ENCODE measurements at places on chromosomes 6 and 20.

- peak overlapping the region; percentile 86 for H3K4me3 ChIP-seq
- DNase-seq: peak; percentile 72
- peaks cover 39% of the 10 kb centered on the region for H3K4me1 ChIP-seq
- H3K27me3 ChIP-seq: no peaks in the 10 kb centered on the region
These were observed 40.1 kb downstream of the OR2B2 start for GRCh38 chr6:27871924-27872638.

- no peaks in the 10 kb centered on the region for H3K27me3 ChIP-seq
- H3K4me3 ChIP-seq: peak within 1 kb of the TSS; percentile 60
- no peaks in the 10 kb centered on the region for H3K36me3 ChIP-seq
- H3K27ac ChIP-seq: peak within 1 kb of the TSS; percentile 72
These were observed at the start of gene SNPH for GRCh38 chr20:1266167-1266973. SNPH (plus strand) TSS chr20:1266294; CDS start chr20:1296240, 29,946 bp downstream.

DNA sequence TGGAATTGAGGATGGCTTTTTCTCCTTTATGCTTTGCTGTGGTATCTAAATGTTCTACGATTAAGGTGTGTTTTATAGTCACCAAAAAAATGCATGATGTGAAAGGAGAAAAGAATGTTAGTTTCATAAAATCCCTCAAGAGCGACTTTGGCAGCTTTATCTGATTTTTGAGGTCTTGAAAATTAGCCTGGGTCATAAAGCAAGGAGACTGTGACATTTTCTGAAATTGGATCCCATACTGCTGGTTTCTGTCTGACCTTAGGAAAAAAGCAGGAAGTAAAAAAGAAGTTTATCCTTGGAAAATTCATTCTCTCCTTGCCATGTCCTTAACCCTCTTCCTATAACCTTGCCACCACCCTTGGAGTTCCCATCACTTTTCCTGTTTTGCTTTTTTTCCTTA lies 525.3 kb downstream of the CD83 start:
- DNase-seq: no peak
- H3K27me3 ChIP-seq: no peaks in the 10 kb centered on the region
- no peak overlapping the region for H3K27ac ChIP-seq

GRCh38 chr20:53074811-53075314 lies 102.7 kb downstream of the TSHZ2 start:
- H3K36me3 ChIP-seq: no peaks in the 10 kb centered on the region
- peaks cover 7% of the 10 kb centered on the region for H3K4me1 ChIP-seq
- peaks cover 4% of the 10 kb centered on the region for H3K27me3 ChIP-seq
- no peak overlapping the region for H3K27ac ChIP-seq
- H3K4me3 ChIP-seq: no peak overlapping the region

DNA sequence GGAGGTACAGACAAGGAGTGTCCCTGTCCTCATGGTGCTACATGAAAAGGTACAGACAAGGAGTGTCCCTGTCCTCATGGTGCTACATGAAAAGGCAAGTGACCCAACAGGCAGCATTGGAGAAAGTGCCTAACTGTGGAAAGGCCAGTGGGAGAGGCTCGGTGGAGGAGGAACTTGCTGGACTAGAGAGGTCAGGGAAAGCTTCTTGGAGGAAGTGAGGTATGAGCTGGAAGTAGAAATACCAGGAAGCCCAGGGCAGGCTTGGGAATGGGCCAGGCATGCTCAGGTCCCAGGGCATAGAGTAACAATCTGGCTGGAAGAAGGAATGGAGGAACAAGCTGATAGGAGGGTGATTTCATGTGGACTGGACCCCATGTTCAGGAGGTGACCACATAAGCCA lies 59.8 kb upstream of the FNDC1 start:
- no peaks in the 10 kb centered on the region for H3K36me3 ChIP-seq
- H3K27ac ChIP-seq: peak overlapping the region; percentile 80
- no peak overlapping the region for H3K4me3 ChIP-seq
- no peaks in the 10 kb centered on the region for H3K27me3 ChIP-seq

DNA sequence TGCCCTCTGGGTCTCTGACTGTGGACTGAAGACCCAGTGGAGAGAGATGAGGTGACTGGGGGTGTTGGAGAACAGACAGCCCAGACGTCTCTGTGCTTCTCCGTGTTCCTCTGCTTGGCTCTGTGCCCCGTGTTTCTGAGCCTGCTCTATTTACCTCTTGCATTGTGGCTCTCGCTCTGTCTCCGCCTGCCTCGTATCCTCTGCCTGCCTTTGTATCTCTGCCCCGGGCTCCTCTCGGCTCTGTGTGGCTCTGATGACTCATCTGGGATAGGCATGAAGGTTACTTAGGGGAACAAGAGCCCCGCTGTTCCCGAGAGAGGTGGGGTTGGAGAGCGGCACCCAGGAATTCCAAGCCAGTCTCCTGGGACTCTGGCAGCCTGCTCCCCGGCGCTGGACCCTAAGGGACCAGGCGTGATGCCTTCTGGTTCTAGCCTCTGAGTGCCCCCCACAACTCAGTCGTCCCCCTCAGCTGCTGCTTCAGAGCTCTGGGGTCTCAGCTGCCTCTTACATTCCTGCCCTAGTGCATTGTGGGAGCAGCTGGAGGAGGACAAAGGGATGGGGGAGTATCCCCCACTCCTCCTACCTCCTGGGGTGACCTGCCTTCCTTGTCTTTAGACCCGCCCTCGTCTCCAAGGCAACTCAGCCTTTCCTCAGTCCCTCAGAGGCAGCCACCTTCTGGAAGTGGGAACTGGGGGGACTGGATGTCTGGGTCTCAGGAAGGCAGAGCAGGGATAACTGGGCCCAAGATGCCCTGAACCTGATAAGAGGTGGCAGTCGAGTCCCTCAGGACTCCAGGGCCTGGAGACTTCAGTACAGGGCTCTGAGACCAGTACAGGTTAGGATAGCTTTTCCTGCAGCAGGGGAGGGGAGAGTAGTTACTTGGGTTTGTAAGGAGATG lies 1.9 kb downstream of the DDR1 start:
- H3K36me3 ChIP-seq: peaks cover 7% of the 10 kb centered on the region
- peak overlapping the region; percentile 62 for H3K4me3 ChIP-seq
- H3K4me1 ChIP-seq: peaks cover 35% of the 10 kb centered on the region

GRCh38 chr20:3632311-3633004 lies 30.7 kb downstream of the GFRA4 start:
- no peak for DNase-seq
- no peaks in the 10 kb centered on the region for H3K36me3 ChIP-seq
- H3K27me3 ChIP-seq: no peaks in the 10 kb centered on the region
- no peak overlapping the region for H3K4me3 ChIP-seq
- no peak overlapping the region for H3K27ac ChIP-seq

- H3K36me3 ChIP-seq: no peaks in the 10 kb centered on the region
- DNase-seq: no peak
- H3K4me3 ChIP-seq: no peak overlapping the region
- H3K27ac ChIP-seq: no peak overlapping the region
These were observed 278.7 kb upstream of the CITED2 start for GRCh38 chr6:139653111-139653510.

DNA sequence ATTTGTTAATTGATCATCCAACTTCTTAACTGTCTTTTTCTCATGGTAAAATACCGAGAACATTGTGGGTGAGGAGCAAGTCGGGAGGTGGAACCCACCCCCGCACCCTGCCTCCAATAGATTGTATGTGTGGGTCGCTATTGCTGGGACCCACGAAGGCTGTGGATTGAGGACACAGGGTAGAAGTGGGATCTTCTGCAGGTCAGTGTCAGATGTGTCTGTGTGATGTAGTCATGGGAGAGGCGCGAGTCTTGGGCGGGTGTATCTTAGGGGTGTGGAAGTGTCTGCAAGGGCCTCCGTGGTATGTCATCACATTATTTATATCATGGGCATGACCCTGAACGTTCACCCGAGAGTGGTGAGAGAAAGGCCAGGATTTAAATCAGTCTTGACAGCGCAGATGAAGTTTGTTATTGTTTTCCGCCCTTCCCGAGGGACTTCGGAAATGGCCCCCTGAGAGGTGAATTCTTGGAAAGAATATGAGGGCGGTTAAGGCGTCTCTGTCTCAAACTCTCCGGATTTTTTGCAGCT lies 472 bp upstream of the PAQR8 start:
- H3K27me3 ChIP-seq: no peaks in the 10 kb centered on the region
- peak overlapping the region; percentile 57 for H3K4me3 ChIP-seq
- peak; percentile 7 for DNase-seq
- H3K36me3 ChIP-seq: peaks cover 5% of the 10 kb centered on the region
- peak overlapping the region; percentile 81 for H3K27ac ChIP-seq

- H3K4me1 ChIP-seq: peaks cover 38% of the 10 kb centered on the region
- no peak for DNase-seq
- H3K27ac ChIP-seq: no peak overlapping the region
- H3K4me3 ChIP-seq: peak overlapping the region; percentile 14
- H3K36me3 ChIP-seq: no peaks in the 10 kb centered on the region
- H3K27me3 ChIP-seq: peaks cover 66% of the 10 kb centered on the region
These were observed 1.2 kb downstream of the GRM4 start for GRCh38 chr6:34144581-34145160.

- H3K4me3 ChIP-seq: no peak overlapping the region
- no peak overlapping the region for H3K27ac ChIP-seq
- DNase-seq: no peak
- no peaks in the 10 kb centered on the region for H3K27me3 ChIP-seq
These were observed 9.2 kb downstream of the GUCA1B start for GRCh38 chr6:42185597-42185996.

- no peaks in the 10 kb centered on the region for H3K27me3 ChIP-seq
- peak; percentile 75 for DNase-seq
- H3K4me1 ChIP-seq: peaks cover 25% of the 10 kb centered on the region
- no peaks in the 10 kb centered on the region for H3K36me3 ChIP-seq
- H3K4me3 ChIP-seq: peak overlapping the region; percentile 6
- peak overlapping the region; percentile 40 for H3K27ac ChIP-seq
These were observed 5.5 kb upstream of the BAK1 start for GRCh38 chr6:33585403-33586107.

DNA sequence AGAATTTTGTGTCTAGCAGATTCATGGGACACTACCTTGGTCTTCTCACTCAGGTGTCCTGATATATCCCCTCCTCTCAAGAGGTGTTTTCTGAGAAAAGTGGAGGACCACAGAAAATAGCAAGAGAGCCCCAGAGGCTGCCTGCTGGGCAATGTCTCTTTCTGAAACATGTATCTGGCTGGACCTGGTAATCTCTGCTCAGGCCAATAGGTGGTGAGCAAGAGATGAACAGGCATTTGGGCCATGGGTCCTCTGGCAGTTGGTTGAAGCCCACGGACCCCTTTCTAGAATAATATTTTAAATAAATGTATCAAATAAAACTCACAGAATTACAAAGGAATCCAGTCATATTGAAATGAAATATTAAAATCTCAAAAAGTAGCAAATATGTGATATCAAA lies 8.8 kb upstream of the THBD start:
- H3K36me3 ChIP-seq: no peaks in the 10 kb centered on the region
- no peak for DNase-seq
- H3K4me1 ChIP-seq: no peaks in the 10 kb centered on the region
- H3K4me3 ChIP-seq: no peak overlapping the region

DNA sequence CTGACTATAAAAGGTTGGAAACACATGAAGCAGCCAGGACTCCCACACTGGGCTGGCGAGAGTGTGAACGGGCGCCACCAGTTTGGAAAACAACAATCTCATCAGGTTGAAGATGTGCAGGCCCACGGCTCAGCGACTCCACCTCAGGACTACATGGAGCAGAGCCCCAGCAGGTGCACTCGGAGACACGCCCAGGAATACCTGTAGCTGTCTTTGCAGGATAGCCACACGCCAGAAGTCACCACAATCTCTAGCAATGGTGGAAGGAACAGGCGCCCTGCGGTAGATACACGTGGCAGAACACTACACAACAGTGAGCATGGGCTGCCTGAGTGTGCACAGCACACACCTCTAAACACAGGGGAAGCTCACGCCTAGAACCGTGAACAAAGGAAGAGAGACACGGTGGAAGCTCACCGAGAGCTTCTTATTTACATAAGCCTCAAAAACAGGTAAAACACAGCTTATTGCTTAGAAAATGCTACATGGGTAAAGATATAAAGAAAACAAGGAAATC lies 28.7 kb upstream of the RPS6KA2 start:
- no peak for DNase-seq
- peaks cover 9% of the 10 kb centered on the region for H3K4me1 ChIP-seq
- no peaks in the 10 kb centered on the region for H3K36me3 ChIP-seq
- no peak overlapping the region for H3K4me3 ChIP-seq
- no peak overlapping the region for H3K27ac ChIP-seq
- H3K27me3 ChIP-seq: no peaks in the 10 kb centered on the region

- no peak overlapping the region for H3K27ac ChIP-seq
- no peaks in the 10 kb centered on the region for H3K36me3 ChIP-seq
- DNase-seq: no peak
- no peak overlapping the region for H3K4me3 ChIP-seq
- H3K4me1 ChIP-seq: no peaks in the 10 kb centered on the region
These were observed 263.2 kb upstream of the NT5E start for GRCh38 chr6:85186546-85187175.

GRCh38 chr6:142945446-142946180 lies 637 bp upstream of the HIVEP2 start:
- no peaks in the 10 kb centered on the region for H3K27me3 ChIP-seq
- peak overlapping the region; percentile 94 for H3K4me3 ChIP-seq
- peaks cover 20% of the 10 kb centered on the region for H3K4me1 ChIP-seq
- peak; percentile 65 for DNase-seq
- H3K27ac ChIP-seq: peak overlapping the region; percentile 100

Measured in CD4-positive, alpha-beta T cell (primary cell).